ENCODE measurements at places on chromosomes 6 and 20.

GRCh38 chr6:165782812-165783211 lies 119.8 kb upstream of the PDE10A start:
- DNase-seq, result no peak

DNA sequence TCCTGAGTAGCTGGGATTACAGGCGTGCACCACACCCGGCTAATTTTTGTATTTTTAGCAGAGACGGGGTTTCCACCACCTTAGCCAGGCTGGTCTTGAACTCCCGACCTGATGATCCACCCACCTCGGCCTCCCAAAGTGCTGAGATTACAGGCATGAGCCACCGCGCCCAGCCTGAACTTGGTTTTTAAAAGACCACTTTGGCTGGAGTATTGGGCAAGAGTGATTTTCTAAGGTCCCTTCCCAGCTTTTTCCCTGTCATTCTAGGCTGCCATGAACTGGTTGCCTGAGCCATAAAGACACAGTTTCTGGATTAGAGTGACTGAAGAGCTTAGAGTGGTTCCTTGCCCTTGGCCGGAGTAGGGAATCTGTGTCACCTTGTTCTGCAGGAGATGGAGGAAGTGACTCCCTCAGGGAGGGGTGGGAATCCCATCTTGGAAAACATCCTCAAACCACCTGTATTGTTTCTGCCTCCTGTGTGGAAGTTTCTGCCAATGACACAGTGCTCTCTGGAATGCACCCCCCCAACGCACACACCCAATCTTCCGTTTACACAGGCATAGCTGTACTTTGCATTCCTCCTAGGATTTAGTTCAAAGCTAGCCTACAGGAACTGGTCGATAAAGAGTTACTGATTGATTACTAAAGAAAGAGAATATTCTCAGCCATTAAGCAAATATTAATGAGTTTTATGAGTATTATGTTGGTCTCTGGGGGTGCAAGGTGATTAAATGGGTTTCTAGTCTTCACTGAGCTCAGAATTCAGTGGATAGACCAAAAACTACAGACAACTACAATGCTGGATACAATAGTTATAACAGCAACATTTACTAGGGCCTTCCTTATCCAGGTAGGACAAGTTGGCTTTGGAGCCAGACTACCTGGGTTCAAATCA lies 18.2 kb downstream of the BCL2L1 start:
- DNase-seq, result peak; percentile 57

DNA sequence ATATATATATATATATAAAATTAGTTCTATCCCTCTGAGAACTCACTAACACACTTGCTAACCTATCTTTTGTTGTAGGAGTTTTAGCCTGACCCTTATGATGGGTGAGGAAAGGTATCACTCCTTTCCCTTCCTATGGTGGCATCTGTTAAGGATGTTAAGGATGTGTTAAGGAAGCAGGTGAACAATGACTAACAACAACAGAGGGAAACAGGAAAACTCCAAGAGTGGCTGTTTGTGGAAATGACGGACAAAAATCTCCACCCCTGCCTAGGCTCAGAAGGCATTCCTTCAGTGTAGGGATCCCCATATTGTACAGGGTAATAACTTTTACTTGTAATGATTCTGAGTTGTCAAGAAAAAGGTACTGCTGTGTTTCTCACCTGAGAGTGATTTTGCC lies 8.8 kb upstream of the TPD52L1 start:
- DNase-seq, result no peak

DNA sequence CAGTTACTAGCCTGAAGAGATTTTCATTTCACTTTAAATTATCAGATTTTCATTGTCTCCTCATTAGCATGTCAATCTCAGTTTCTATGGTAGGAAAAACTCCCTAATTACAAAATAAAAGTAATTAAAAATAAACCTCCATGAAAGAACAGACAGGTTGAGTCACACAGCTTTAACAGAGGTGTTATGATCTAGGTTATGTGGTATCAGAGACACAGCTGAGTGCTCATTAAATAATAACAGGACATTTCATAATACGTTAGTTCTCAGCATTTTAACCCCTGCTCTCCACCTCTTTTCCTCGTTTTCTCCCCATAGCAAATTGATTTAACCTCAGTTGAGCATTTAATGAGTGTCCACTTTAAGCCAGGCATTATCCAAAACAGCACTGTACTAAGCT lies 21.9 kb downstream of the TPBG start:
- DNase-seq, result no peak

- peak; percentile 9 for DNase-seq
Measured at GRCh38 chr6:56992036-56992435, 37.1 kb downstream of the BEND6 start.

DNA sequence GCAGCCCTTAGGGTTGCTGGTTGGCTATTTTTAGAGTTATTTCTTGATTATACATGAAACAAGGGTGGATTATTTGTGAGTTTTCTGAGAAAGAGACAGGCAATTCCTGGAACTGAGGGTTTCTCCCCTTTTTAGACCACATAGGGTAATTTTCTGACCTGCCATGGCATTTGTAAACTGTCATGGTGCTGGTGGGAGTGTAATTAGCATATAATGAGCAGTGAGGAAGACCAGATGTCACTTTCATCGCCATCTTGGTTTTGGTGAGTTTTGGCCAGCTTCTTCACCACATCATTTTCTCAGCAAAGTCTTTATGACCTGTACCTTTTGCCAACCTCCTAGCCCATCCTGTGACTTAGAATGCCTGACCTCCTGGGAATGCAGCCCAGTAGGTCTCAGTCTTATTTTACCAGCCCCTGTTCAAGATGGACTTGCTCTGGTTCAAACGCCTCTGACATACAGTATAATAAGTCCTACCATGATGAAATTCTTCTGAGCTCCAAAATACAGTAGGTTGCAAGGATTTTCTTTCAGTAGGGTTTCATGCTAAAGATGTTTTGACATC lies 117.1 kb downstream of the ISM1 start:
- no peak for DNase-seq

DNA sequence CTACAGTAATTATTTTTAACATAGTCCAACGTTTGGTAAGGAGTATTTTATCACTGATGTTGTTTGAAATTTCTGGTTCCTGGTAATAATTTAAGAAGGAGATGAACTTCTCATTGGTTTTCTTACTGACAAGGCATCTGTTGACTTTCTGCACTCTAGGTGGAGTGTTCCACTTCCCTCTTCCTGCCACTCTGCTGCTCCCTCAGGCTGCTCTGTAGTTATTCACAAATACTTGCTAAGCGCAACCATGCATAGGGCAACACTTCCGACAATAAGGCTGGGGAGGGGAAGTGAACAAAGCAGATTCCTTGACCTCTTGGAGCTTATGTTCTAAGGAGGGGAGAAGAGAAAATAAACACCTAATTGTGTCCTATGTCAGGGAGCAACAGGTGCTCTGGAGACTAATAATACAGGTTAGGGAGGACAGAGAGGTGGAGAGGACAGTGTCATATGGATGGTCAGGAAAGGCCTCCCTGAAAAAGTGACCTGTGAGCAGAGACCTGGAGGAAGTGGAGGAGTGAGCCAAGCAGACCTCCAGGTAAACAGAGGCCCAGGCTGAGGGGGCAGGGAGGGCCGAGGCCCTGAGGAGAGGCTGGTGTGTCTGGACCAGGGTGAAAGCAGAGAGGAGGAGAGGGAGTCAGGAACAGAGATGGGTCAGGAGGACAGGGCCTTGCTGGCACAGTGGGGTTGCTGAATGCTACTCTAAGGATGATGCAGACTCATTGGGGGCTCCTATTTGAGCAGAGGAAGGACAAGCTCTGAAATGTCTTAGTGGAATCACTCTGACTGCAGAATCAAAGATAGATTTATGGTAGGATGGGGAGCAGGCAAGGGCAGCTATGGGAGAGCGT lies 134.8 kb upstream of the SLC24A3 start:
- no peak for DNase-seq

DNA sequence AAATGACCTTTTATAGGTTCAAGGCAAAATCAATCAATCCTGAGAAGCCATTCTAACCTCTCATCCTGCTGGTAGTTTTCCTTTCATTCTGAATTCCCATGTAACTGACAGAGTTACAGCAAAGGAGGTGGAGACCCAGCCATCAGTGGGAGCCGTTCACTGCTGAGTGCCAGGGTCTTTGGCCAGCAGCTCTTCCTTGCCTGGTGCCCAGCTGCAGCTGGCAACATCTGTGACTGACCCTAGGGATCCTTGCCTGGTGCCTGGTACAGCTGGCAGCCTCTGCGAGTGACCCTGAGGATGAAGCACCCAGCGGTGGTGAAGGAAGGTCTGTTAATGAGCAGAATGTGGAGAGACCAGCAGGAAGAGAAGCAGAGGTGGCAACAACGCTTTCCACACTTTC lies 314.6 kb downstream of the THBS2 start:
- no peak for DNase-seq

DNA sequence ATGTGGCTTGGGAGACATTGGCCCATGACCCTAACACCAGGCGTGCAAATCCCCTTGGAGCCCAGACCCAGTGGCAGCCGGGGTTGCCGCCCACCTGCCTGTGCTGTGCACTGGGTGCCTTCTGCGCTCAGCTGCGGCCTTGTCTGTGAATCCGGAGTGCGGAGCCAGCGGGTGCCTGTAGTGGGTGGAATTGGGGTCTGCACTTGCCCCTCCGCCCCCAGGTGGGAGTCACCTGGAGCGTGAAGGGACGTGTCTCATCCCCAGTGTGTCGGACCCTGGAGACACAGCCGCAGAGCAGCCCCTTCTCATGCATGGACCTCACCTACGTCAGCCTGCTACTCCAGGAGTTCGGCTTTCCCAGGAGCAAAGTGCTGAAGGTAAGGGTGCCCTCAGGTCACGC lies 22.9 kb upstream of the PYGB start:
- DNase-seq, result no peak

- DNase-seq, result no peak
Measured at GRCh38 chr6:135465307-135465706, 32.2 kb downstream of the AHI1 start.

- peak; percentile 79 for DNase-seq
Measured at GRCh38 chr6:125950293-125950692, 6.3 kb upstream of the HINT3 start.

DNA sequence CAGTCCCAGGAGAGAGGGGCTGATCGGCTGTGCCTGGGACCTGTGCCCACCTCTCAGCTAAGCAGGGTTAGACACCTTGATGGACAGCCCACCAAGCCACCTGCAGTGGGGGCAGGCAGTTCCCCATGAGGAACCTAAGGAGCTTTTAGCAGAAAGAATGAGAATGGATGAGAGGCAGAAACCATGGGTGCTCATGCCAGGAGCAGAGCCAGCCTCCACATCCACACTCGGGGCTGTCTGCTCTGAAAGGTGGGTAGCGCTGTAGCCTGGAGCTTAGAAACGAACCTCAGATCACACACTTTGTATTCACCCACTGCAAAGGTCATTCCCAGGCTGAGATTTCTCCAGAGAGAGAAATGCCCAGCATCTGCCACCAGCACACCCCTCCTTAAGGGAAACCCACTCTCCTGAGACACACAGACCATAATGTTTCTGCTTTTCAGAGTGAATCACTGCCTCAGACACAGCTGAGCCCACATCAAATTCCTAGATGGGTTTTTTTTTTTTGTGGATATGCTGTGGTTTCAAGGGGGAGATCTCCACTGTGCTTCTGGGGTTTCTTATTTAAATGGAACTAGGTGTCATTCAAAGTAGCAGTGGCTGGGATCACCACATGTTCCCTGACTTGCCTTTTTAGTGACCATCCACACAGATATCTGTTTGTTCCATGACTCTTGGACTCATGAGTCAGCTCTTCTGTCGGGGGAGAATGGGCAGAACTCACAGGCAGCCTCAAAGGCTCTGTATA lies 218.9 kb downstream of the EYA2 start:
- peak; percentile 93 for DNase-seq

GRCh38 chr6:151082079-151082478 lies 157.7 kb upstream of the AKAP12 start:
- DNase-seq, result peak; percentile 25

DNA sequence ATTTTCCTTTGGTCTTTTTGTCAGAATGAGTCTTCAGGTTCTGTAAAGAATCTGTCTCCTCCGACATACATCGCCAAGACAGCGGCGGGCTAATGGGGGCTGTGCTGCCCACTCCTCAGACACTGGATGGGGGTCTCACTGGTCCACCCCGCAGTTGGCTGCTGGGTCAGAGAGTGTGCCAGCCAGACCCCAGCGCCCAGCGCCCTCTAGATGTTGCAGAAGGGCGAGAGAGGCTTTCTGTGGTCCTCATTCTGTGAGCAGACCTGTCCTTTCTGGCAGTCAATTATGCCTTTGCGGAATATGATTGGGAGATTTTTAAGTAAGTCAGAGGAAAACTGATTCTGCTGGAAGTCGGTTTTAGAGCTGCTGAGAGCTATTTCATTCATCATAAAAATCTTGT lies 7.8 kb upstream of the CCR6 start:
- DNase-seq, result no peak

GRCh38 chr6:84892671-84893070 lies 128.3 kb upstream of the TBX18 start:
- no peak for DNase-seq

GRCh38 chr6:21663966-21664313 lies 70.4 kb downstream of the SOX4 start:
- no peak for DNase-seq

DNA sequence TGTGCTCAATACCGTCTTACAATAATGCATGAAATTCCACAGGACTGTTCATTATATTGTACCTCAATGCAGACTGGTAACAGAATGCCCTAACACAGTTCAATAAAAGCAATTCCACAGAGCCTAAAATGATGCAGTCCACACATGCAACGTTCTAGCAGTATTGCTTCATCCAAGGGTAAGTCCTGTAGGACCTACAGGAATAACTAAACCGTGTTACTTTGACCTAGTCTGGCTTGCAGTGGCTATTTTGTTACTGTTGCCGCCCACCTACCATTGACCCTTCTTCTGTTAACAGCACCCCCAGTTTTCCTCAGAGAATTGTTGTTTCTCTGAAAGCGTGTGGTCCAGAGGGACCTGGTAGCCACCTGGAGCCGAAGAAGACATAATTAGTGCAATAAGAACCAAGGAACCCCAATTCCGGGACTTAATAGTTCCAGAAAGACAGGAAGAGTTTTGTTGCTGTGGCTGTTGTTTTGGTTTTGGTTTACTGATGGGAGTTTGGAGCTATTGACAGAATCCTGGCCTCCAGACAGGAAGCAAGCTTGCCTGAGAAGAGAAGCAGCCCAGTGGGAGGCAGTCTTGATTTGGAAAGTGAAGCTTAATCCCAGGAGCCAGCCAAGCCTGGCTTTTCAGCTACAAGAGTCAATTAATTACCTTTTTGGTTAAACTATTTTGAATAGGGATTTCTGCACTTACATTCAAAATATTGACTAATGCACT lies 91.3 kb downstream of the FRK start:
- peak; percentile 10 for DNase-seq

GRCh38 chr20:50259705-50260478 lies 69.3 kb downstream of the CEBPB start:
- no peak for DNase-seq
